ENCODE measurements at places on chromosomes 4 and X.

DNA sequence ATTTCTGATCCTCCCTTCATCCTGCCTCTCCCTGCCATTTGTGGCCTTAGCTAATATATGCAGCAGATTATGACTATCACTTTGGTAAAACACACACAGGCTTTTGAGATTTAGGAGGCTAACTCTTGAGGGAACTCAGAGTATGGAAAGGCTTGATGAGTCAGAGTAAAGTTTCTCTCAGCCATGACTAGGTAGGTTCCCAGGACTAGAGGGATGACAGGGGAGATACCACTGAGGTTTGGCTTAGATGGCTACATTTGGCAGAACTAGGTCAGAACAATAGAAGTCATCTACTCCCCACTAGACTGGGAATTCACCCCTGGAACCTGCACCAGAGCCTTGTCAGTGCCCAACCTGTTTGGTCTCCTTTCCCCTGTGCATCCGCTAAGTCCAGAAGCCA, 585.7 kb downstream of the TLL1 start:
- peaks cover 4% of the 10 kb centered on the region for H3K4me1 ChIP-seq
- peaks cover 4% of the 10 kb centered on the region for H3K36me3 ChIP-seq
- H3K27ac ChIP-seq, result no peak overlapping the region

DNA sequence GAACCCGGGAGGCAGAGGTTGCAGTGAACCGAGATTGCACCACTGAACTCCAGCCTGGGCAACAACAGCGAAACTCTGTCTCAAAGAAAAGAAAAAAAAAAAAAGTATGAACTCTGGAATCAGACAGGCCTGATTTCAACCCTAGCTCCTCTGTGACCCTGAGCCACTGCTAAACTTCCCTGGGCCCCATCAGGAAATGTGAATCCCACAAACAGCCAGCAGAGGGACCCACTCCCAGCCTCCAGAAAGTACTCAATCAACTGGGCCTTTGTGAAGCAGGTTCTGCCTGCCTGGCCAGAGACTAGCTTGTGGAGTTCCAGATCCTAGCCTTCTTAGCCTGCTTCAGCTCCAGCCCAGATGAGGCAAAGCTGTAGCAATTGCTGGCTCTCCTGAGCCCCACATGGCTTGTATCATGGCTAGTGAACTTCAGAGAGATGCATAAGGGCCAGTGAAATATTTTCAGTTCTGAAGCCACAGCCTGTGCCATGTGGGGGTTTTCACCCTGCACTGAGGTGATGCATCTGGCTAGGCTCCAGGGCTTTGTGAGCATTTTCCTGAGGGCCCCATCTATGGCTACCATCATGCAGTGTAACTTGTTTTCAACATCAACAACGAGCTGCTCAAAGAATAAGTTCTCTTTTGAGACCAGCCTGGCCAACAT, 7.2 kb upstream of the IDS start:
- H3K4me1 ChIP-seq, result peaks cover 38% of the 10 kb centered on the region
- H3K36me3 ChIP-seq, result peaks cover 6% of the 10 kb centered on the region
- peak; percentile 49 for DNase-seq

DNA sequence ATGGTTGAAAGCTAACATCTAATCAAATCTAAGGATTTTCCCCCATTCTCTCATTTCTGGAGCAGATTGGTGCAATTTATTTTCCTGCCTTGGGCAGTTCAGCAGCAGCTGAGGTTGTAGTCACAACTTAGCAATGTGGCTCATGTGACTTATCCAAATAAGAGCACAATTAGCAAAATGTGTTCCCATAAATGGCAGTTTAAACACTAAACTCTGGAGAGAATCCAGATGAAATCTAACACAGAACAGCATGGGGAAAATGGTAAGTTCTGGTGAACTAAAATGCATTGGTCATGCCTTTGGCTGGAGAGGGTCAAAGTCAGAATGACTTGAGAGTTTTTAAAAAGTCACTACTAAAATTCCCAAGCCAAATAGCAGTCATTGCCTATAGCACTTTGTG, 422.6 kb upstream of the DIPK2B start:
- no peak for DNase-seq
- H3K4me1 ChIP-seq, result no peaks in the 10 kb centered on the region
- H3K4me3 ChIP-seq, result no peak overlapping the region
- no peaks in the 10 kb centered on the region for H3K36me3 ChIP-seq
- no peaks in the 10 kb centered on the region for H3K27me3 ChIP-seq

GRCh38 chrX:150197388-150197787, 165.7 kb upstream of the MAMLD1 start:
- peaks cover 7% of the 10 kb centered on the region for H3K27me3 ChIP-seq
- no peaks in the 10 kb centered on the region for H3K4me1 ChIP-seq
- no peak for DNase-seq
- H3K4me3 ChIP-seq, result no peak overlapping the region
- no peaks in the 10 kb centered on the region for H3K36me3 ChIP-seq
- H3K27ac ChIP-seq, result no peak overlapping the region

DNA sequence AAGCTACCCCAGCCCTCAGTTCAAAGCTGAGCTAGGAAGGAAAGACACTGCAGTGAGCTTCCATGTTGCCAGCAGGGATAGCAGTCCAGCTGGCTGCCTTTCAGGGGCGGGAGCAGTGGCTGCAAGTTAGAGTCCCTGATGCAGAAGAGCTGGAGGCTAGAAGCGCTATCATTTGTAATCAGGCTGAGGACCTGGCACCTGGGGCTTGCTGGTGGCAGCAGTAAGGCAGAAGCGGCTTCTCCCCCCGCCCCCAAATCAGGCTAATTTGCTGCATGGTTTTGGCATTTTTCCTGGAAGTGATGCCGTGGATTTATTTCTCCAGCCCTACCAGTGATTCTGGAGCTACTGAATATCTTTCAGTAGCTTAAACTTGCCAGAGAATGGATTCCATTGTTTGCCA, 203.3 kb downstream of the CLCN4 start:
- H3K27me3 ChIP-seq, result no peaks in the 10 kb centered on the region
- DNase-seq, result no peak
- H3K27ac ChIP-seq, result no peak overlapping the region
- no peaks in the 10 kb centered on the region for H3K36me3 ChIP-seq

GRCh38 chrX:34629572-34629971, 27.5 kb downstream of the TMEM47 start:
- no peak for DNase-seq
- no peak overlapping the region for H3K27ac ChIP-seq
- no peaks in the 10 kb centered on the region for H3K27me3 ChIP-seq
- peaks cover 17% of the 10 kb centered on the region for H3K36me3 ChIP-seq
- H3K4me3 ChIP-seq, result no peak overlapping the region
- peaks cover 5% of the 10 kb centered on the region for H3K4me1 ChIP-seq

DNA sequence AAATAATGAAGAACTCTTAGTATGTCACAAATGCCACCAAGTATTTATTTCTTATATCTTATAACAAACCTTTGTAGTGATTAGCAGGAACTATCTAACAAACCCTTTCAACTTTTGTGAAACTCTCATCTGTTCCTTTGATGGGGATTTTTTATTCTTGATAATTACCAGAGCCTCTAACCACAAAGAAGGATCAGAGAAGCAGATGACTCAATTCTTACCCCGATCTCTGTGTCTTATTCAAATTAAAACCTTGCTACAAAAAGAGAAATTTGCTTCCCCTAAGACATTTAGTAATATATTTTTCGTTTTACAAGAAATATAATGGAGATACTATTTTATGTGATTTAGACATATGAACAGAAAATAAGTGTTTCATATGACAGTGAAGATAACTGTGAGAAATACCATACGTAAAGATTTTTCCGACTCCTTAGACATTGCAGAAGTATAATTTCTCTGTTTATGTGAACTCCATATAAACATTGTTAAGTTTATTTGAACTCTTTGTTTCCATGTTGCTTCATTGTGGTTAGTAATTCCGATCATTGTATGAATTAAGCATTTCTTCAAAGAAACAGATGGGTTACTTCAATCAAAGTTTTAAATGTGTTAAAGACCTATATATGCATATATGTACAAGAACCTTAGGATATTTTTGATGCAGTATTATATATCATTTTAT, 205.4 kb downstream of the CFAP299 start:
- no peak for DNase-seq
- H3K4me3 ChIP-seq, result no peak overlapping the region
- no peaks in the 10 kb centered on the region for H3K36me3 ChIP-seq
- peaks cover 36% of the 10 kb centered on the region for H3K4me1 ChIP-seq
- no peaks in the 10 kb centered on the region for H3K27me3 ChIP-seq

GRCh38 chr4:116082808-116083366, 969.5 kb upstream of the NDST4 start:
- H3K4me3 ChIP-seq, result no peak overlapping the region
- H3K4me1 ChIP-seq, result no peaks in the 10 kb centered on the region
- no peaks in the 10 kb centered on the region for H3K36me3 ChIP-seq
- H3K27me3 ChIP-seq, result no peaks in the 10 kb centered on the region

DNA sequence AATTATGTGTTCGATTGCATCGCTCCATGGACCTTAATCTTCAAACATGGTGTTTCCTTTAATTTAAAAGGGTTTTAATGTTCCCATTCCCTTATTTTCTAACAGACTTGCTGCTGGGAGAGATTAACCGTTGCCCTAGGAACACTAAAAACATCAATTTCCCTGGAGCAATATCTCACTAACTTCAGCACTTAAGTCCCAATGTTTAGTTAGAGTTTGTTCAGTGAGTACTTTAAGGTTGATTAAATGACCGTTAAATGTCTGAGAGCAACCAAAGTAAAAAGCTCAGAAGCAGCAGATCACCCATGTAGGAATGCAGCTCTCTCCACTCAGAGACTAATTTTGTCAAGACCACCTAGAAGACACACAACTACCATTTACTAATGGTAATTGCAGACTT, 111.2 kb upstream of the PDE5A start:
- no peaks in the 10 kb centered on the region for H3K36me3 ChIP-seq
- H3K4me3 ChIP-seq, result no peak overlapping the region
- peak overlapping the region; percentile 38 for H3K27ac ChIP-seq
- DNase-seq, result no peak

DNA sequence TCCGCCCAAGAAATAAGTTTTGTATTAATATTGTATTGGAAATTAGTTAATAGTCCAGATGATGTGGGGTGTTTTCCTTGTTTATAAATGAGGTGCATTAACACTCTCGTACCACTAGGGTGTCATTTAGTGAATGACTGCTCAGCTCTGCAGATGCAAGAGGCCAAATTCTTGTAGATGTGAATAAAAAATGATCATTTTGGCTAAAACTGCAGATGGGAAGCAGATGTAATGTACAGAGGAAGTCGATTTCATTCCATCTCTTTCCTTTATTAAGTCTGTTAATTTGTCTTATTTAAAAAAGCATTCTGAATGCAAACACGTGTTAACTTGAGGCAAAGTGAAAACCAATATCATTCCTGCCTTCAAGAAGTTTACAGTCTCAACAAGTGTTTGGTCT, 108.1 kb downstream of the DHX15 start:
- H3K4me1 ChIP-seq, result peaks cover 32% of the 10 kb centered on the region
- H3K36me3 ChIP-seq, result no peaks in the 10 kb centered on the region
- no peak for DNase-seq

- H3K27ac ChIP-seq, result no peak overlapping the region
- DNase-seq, result no peak
- no peaks in the 10 kb centered on the region for H3K4me1 ChIP-seq
- H3K4me3 ChIP-seq, result no peak overlapping the region
These were observed 767.2 kb downstream of the RAB28 start for GRCh38 chr4:12716896-12717295.

DNA sequence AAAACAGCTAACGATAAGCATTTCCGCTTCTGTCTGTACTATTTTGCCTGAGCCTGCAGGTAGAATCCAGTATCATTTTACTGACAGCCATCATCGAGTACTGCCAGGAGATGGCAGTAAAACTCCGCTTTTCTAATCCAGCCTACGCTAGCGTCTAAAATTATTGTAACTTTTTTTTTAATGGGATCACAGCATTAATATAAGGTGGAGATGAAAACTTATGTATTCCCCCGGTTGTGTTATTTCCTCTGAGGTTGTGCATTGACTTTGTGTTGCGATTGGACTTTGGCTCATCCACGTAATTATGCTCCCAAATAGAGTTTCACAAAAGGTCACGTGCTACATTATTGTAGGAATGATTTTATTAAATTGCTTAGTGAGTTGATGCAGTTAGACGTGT, 248.1 kb downstream of the C4orf33 start:
- H3K27ac ChIP-seq, result no peak overlapping the region
- H3K4me1 ChIP-seq, result peaks cover 42% of the 10 kb centered on the region
- DNase-seq, result peak; percentile 26
- no peak overlapping the region for H3K4me3 ChIP-seq
- H3K36me3 ChIP-seq, result no peaks in the 10 kb centered on the region

- H3K27ac ChIP-seq, result no peak overlapping the region
- H3K4me1 ChIP-seq, result no peaks in the 10 kb centered on the region
- peaks cover 21% of the 10 kb centered on the region for H3K36me3 ChIP-seq
- no peaks in the 10 kb centered on the region for H3K27me3 ChIP-seq
- no peak for DNase-seq
- H3K4me3 ChIP-seq, result no peak overlapping the region
These were observed 245.1 kb downstream of the INPP4B start for GRCh38 chr4:142600952-142601351.

DNA sequence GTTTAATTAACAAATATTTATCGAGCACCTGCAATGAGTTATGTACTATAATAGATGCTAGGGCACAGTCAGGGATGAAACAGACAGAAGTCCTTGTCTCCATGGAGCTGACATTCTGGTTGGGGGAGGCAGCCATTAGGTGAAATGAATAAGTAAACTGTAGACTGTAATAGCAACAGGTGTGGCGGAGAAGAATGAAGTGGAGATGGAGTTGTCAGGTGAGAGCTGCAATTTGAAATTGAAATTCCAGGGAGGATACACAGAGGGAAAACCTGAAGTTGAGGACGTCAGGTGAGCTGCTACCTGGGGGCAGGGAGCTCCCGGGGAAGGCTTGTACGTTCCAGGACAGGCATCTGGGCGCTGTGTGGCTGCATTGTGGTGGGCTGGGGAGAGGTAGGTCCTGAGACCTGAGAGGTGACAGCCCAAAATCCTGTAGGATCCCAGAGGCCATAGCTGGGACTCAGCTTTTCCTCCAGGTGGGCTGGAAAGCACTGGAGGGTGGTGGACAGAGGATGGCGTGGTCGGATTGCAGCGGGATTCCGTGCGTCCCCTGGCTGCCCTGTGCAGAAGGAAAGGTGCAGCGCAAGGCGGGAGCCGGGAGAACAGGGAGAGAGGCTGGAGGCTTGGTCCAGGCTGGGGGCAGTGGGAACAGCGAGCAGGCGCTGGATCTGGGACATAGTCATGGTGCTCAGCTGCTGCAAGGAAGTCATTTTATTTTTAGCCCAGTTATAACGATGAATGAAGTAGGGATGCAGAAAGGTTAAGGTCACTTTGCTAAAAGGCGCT, 24.8 kb downstream of the CYTL1 start:
- peaks cover 51% of the 10 kb centered on the region for H3K27me3 ChIP-seq
- H3K36me3 ChIP-seq, result no peaks in the 10 kb centered on the region
- H3K4me3 ChIP-seq, result no peak overlapping the region
- DNase-seq, result no peak
- H3K4me1 ChIP-seq, result peaks cover 30% of the 10 kb centered on the region

GRCh38 chr4:110198435-110199416, at the start of gene ELOVL6:
TSS of gene ELOVL6 (minus strand) at chr4:110198615. CDS start at chr4:110198335, 280 bp downstream.
- peaks cover 2% of the 10 kb centered on the region for H3K27me3 ChIP-seq
- H3K4me1 ChIP-seq, result peaks cover 61% of the 10 kb centered on the region
- peak; percentile 78 for DNase-seq
- no peaks in the 10 kb centered on the region for H3K36me3 ChIP-seq

GRCh38 chrX:52359614-52360232, 9.1 kb upstream of the XAGE2 start:
- no peak overlapping the region for H3K27ac ChIP-seq
- H3K4me3 ChIP-seq, result no peak overlapping the region
- DNase-seq, result no peak
- no peaks in the 10 kb centered on the region for H3K36me3 ChIP-seq
- H3K27me3 ChIP-seq, result peaks cover 4% of the 10 kb centered on the region

- no peaks in the 10 kb centered on the region for H3K27me3 ChIP-seq
These were observed 49.7 kb downstream of the XIAP start for GRCh38 chrX:123909523-123909922.
